ENCODE measurements at places on chromosomes 12 and 14.

DNA sequence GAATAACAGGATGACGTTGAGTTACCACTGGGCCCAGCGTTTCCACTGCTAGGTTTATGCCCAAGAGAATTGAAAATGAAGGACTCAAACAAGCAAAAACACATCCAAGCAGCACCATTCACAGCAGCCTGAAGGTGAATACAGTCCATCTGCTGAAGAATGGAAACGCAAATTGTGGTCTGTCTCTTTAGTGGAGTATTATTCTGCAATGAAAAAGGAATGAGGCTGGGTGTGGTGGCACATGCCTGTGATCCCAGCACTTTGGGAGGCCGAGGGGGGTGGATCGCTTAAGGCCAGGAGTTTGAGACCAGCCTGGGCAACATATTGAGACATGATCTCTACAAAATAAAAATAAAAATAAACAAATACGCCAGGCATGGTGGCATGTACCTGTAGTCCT, 41.9 kb upstream of the RFLNA start:
- no peak for DNase-seq

DNA sequence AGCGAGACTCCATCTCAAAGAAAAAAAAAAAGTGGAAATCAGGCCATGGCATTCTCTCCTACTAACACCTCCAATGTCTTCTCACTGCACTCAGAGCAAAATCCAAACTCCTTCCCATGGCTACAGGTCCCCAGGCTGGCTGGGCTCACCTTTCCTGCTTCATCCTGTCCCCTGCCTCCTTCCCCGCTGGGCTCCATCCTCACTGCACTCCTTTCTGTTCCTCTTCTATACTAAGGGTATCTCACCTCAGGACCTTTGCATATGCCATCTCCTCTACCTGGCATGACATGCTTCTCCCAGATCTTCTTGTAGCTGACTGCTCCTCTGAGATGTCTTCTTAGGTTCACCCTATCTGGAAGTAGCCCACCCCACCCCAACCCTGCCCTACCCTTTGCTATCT, 111.1 kb downstream of the DPF3 start:
- DNase-seq: no peak

- no peak for DNase-seq
Observed at GRCh38 chr12:13472690-13473089, 276.2 kb downstream of the EMP1 start.

DNA sequence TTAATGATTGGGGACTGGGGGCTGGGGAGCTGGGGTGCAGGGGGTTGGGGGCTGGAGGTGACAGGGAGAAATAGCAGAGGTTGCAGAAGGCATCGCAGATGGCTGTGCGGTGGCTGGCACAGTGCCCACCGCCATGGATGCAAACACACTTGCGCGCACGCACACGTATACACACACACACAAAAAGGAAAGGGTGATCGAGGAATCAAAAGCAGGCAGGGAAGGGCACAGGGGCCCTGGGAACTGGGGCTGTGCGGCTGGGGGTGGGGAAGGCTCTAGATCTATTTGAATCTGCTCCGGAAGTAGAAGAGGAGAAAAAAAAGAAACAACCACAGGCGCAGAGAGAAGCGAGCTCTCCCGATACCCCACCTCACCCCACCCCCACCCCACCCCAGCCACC, 39.4 kb downstream of the ZFHX2 start:
- DNase-seq: no peak

DNA sequence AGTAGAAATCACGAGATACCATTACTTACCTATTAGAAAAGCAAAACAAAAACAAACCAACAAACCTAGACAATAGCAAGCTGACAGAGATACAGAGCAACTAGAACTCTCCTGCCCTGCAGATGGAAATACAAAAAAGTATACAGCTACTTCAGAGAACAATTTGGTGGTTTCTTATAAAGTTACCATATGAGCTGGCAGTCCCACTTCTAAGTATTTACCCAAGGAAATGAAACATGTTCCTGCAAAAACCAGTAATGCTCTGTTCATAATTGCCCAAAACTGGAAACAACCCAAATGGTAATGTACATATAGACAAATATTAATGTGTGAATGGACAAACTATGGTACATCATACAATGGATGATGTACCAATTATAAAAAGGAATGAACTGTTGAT, 31.7 kb downstream of the FUT8 start:
- no peak for DNase-seq

GRCh38 chr12:95182868-95183415, 34.3 kb downstream of the FGD6 start:
- no peak for DNase-seq

- no peak for DNase-seq
Observed at GRCh38 chr12:12449533-12450025, 92.7 kb downstream of the BORCS5 start.

All from GM19239 (cell line).